Body of pancreas (tissue), 4 donors: ENCODE measurements at places on chromosomes 6 and 20.

DNA sequence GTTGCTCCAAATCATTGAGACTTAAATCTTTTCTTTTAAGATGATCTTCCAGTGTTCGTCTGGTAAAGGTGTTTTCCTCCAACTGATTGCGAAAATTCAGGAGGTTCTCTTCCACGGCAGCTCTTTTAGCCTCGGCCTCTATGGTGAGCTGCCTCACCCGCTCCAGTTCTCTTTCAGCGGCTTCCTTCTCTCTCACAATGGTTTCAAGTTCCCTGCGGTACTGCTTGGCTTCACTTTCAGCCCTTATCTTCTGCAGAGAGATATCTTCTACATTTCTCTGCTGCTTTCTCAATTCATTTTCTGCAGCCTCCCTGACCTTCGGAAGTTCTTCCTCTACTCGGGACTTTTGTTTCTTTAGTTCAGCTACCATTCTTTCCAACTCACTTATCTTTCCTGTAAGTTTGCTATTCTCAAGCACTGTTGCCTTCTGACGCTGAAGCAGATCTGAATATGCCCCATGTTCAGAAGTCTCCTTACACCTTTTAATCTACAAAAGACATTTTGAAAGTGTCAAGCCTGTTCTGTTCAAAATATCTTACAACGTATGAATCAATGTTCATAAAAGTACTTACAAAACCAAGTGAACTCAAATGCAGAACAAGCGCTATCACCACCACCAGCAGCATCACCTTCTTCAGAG, 22.3 kb downstream of the DST start:
- no peaks in the 10 kb centered on the region for H3K36me3 ChIP-seq
- no peaks in the 10 kb centered on the region for H3K27me3 ChIP-seq
- H3K4me1 ChIP-seq, result no peaks in the 10 kb centered on the region
- DNase-seq, result no peak
- H3K27ac ChIP-seq, result no peak overlapping the region

- H3K27ac ChIP-seq, result no peak overlapping the region
- H3K27me3 ChIP-seq, result no peaks in the 10 kb centered on the region
- H3K4me1 ChIP-seq, result peaks cover 22% of the 10 kb centered on the region
- no peaks in the 10 kb centered on the region for H3K36me3 ChIP-seq
Observed at GRCh38 chr20:44597516-44597915, 15.1 kb downstream of the PKIG start.

GRCh38 chr6:119541132-119541905, 191.8 kb upstream of the MAN1A1 start:
- no peaks in the 10 kb centered on the region for H3K27me3 ChIP-seq
- no peak overlapping the region for H3K27ac ChIP-seq
- no peak for DNase-seq

- H3K4me1 ChIP-seq, result no peaks in the 10 kb centered on the region
- no peak for DNase-seq
- no peak overlapping the region for H3K4me3 ChIP-seq
- no peak overlapping the region for H3K27ac ChIP-seq
Observed at GRCh38 chr20:20896606-20897005, 184.2 kb upstream of the RALGAPA2 start.

GRCh38 chr6:18388942-18389341, 1.8 kb downstream of the RNF144B start:
- H3K27me3 ChIP-seq, result no peaks in the 10 kb centered on the region
- H3K4me3 ChIP-seq, result no peak overlapping the region
- DNase-seq, result no peak
- H3K4me1 ChIP-seq, result peaks cover 58% of the 10 kb centered on the region

- no peaks in the 10 kb centered on the region for H3K27me3 ChIP-seq
- no peaks in the 10 kb centered on the region for H3K4me1 ChIP-seq
- DNase-seq, result no peak
- no peak overlapping the region for H3K27ac ChIP-seq
- H3K4me3 ChIP-seq, result no peak overlapping the region
Observed at GRCh38 chr20:20894753-20895152, 182.3 kb upstream of the RALGAPA2 start.

- no peaks in the 10 kb centered on the region for H3K36me3 ChIP-seq
- H3K4me3 ChIP-seq, result no peak overlapping the region
- no peak for DNase-seq
- H3K4me1 ChIP-seq, result no peaks in the 10 kb centered on the region
- H3K27ac ChIP-seq, result no peak overlapping the region
Observed at GRCh38 chr6:157770946-157771345, 52.1 kb upstream of the SNX9 start.

GRCh38 chr20:63594043-63594561, 20.1 kb upstream of the HELZ2 start:
- H3K4me1 ChIP-seq, result peaks cover 11% of the 10 kb centered on the region
- peaks cover 15% of the 10 kb centered on the region for H3K36me3 ChIP-seq
- H3K27me3 ChIP-seq, result no peaks in the 10 kb centered on the region
- no peak for DNase-seq
- no peak overlapping the region for H3K27ac ChIP-seq

DNA sequence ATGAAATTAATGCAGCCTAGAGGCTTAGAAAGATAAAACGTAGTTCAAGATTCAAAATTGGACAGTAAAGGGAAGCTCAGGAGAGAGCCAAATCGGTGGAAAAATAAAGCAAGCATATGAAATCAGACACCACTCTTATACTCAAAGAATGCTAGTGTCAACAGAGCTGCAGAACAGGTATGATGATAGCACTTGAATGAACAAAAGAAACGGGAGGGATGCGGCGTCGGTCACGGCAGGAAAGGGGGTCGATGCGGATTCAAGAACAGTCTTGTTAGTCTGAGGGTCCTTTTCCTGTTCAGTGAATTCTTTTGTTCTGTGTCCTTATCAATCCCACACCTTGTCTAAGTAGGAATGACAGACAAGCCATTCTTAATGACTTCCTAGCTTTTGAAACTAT, 114.4 kb downstream of the FOXC1 start:
- H3K4me3 ChIP-seq, result no peak overlapping the region
- no peak overlapping the region for H3K27ac ChIP-seq
- no peaks in the 10 kb centered on the region for H3K27me3 ChIP-seq
- no peaks in the 10 kb centered on the region for H3K36me3 ChIP-seq
- no peak for DNase-seq

- no peak for DNase-seq
- H3K36me3 ChIP-seq, result no peaks in the 10 kb centered on the region
Observed at GRCh38 chr6:79627422-79627821, 3.7 kb upstream of the SH3BGRL2 start.

- H3K27me3 ChIP-seq, result no peaks in the 10 kb centered on the region
- H3K36me3 ChIP-seq, result no peaks in the 10 kb centered on the region
- no peaks in the 10 kb centered on the region for H3K4me1 ChIP-seq
- no peak overlapping the region for H3K4me3 ChIP-seq
Observed at GRCh38 chr6:32427218-32427617, 12.5 kb upstream of the HLA-DRA start.

- H3K27ac ChIP-seq, result no peak overlapping the region
- H3K4me1 ChIP-seq, result peaks cover 26% of the 10 kb centered on the region
- H3K27me3 ChIP-seq, result no peaks in the 10 kb centered on the region
- no peaks in the 10 kb centered on the region for H3K36me3 ChIP-seq
- H3K4me3 ChIP-seq, result no peak overlapping the region
Observed at GRCh38 chr6:105757512-105758200, 328.5 kb upstream of the PRDM1 start.

GRCh38 chr6:168196881-168197635, 118.0 kb upstream of the FRMD1 start:
- H3K36me3 ChIP-seq, result no peaks in the 10 kb centered on the region
- H3K27ac ChIP-seq, result no peak overlapping the region
- H3K4me1 ChIP-seq, result peaks cover 30% of the 10 kb centered on the region
- peaks cover 6% of the 10 kb centered on the region for H3K27me3 ChIP-seq
- DNase-seq, result peak; percentile 11

DNA sequence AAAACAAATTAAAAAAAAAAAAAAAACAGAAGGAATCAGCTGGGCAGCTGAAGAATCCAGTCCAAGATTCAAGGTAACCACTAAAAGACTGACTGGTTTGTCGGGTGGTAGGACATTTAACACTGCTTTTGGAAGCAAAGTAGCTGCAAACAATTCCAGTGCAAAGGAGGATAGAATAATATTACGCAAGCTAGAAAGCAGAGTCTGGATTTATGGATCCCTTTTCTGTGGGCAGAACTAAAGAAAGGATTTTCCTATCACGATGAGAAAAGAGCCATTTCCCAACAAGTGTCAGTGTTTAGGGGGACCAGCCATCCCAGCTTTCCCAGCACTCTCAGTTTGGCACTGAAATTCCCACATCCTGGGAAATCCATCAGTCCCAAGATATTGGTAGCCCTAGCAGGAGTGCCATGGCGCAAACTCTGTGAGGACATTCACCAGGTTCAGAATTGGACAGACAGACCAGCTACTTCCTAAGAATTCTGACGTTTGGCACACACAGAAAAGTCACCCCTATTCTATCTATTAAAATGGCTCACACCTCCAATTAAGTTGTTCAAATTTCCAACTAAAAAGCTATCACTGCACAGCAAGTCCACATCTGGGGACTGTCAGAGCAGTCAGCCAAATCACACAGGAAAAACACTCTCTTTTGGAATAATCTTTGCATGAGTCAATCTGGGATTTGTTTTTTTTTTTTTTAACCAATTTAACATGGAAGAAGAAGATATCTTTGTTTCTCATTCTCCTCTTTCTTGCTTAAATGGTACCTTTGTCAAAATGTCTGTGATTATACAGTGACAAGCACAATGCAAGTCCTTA, 356.8 kb upstream of the ARID1B start:
- H3K36me3 ChIP-seq, result no peaks in the 10 kb centered on the region
- no peak overlapping the region for H3K27ac ChIP-seq
- no peaks in the 10 kb centered on the region for H3K4me1 ChIP-seq
- H3K4me3 ChIP-seq, result no peak overlapping the region
- no peaks in the 10 kb centered on the region for H3K27me3 ChIP-seq
- DNase-seq, result no peak

GRCh38 chr6:75020971-75021370, 184.9 kb downstream of the COL12A1 start:
- DNase-seq, result no peak
- no peaks in the 10 kb centered on the region for H3K4me1 ChIP-seq
- no peaks in the 10 kb centered on the region for H3K27me3 ChIP-seq

DNA sequence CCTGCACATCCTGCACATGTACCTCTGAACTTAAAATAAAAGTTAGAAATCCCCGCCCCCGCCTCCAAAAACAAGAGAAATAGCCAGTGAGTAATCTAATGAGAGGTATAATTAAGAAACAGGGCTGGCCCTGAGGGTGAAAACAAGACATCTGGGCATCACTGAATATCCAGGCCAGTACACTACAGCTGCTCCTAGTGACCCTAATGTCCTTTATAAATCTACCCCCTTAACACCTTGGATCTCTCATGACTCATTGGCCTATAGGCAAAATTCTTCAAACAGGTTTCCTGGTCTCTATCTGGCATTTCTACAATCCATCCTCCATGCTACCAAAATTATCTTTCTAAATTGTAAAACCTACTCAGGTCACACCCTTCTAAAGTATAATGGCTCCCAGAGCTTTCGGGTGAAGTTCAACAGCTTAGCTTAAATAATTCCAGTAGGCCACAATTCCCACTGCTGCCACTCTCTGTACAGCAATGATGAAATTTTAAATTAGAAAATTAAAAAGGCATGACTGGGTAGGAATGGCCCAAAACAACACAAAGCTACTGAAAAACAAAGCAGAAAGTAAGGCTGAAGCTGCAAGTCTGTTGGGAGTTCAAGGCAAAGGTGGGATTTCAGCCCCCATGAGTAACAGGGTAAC, 260.9 kb downstream of the GMDS start:
- H3K36me3 ChIP-seq, result no peaks in the 10 kb centered on the region
- H3K27ac ChIP-seq, result no peak overlapping the region
- no peak overlapping the region for H3K4me3 ChIP-seq

GRCh38 chr6:6584310-6585002, 4.1 kb upstream of the LY86 start:
- DNase-seq, result no peak
- no peak overlapping the region for H3K4me3 ChIP-seq
- no peaks in the 10 kb centered on the region for H3K36me3 ChIP-seq
- no peak overlapping the region for H3K27ac ChIP-seq

DNA sequence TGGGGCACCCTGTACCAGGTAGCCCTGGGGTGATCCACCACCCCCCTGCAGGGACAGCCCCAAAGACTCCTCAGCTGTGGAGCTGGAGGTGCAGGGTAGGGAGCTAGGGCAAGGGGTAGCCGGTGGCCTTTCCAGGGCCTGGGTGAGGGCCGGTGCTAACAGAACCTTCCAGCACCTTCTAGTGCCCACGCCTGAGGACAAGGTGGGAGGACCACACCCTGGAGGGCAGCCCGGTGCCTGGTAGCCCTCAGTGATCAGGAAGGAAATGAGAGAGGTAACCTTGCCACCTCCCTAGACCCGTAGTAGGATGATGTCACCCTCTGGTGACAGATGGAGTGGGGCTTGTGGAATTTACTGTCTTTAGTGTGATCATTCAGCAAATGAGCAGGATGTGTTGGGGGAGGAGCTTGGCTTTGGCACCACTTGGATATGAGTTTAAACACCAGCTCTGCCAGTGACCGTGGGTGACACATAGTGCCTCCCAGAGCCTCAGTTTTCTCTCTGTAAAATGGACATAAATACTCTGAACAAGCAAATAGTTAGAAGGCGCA, 187.7 kb downstream of the NFATC2 start:
- no peaks in the 10 kb centered on the region for H3K4me1 ChIP-seq
- no peak for DNase-seq
- no peaks in the 10 kb centered on the region for H3K27me3 ChIP-seq

- peak overlapping the region; percentile 49 for H3K27ac ChIP-seq
- H3K27me3 ChIP-seq, result no peaks in the 10 kb centered on the region
- H3K36me3 ChIP-seq, result no peaks in the 10 kb centered on the region
- peaks cover 28% of the 10 kb centered on the region for H3K4me1 ChIP-seq
Observed at GRCh38 chr6:128465368-128466343, 54.7 kb downstream of the PTPRK start.

GRCh38 chr20:49452011-49452482, 30.4 kb downstream of the KCNB1 start:
- no peaks in the 10 kb centered on the region for H3K27me3 ChIP-seq
- peaks cover 7% of the 10 kb centered on the region for H3K4me1 ChIP-seq
- H3K36me3 ChIP-seq, result no peaks in the 10 kb centered on the region

GRCh38 chr6:133185731-133186130, 55.4 kb upstream of the EYA4 start:
- no peak overlapping the region for H3K4me3 ChIP-seq
- no peak for DNase-seq
- no peaks in the 10 kb centered on the region for H3K27me3 ChIP-seq
- no peak overlapping the region for H3K27ac ChIP-seq
- no peaks in the 10 kb centered on the region for H3K4me1 ChIP-seq

DNA sequence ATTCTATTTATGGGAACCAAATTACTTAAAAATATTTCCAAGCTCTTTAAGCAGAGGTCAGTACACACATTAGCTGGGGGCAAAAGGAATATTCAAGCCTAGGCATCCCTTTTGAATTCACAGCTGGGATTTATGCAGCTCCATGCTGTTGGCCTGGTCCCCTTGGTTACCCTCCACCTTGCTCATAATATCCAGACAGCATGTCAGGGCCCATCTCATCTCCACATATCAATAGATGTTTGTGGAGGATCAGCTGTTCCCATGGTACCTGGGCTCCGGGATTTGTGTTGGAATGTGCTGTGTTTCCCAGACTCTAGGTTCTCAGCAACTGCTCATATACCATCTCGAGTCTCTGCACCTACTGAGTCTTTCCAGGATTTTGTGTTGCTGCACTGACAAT, 534.8 kb downstream of the BMP2 start:
- H3K27me3 ChIP-seq, result no peaks in the 10 kb centered on the region
- H3K27ac ChIP-seq, result no peak overlapping the region
- no peaks in the 10 kb centered on the region for H3K4me1 ChIP-seq
- no peak overlapping the region for H3K4me3 ChIP-seq
- no peaks in the 10 kb centered on the region for H3K36me3 ChIP-seq
- DNase-seq, result no peak
